ENCODE measurements at places on chromosomes 5 and 9. TPM values are rescaled to one million over a fixed set of nuclear protein-coding genes. Genes with fewer than 3 reads are reported as not detected.

The CARD6 gene
- 6.3 TPM for total RNA-seq

The TMEM174 gene
- not detected for total RNA-seq

The C5 gene
- total RNA-seq: 0.80 TPM

The SHISAL2B gene
- total RNA-seq: not detected

The CLTB gene
- total RNA-seq: 75.3 TPM

The TAF11L5 gene
- not detected for total RNA-seq

The CAMK4 gene
- 7.3 TPM for total RNA-seq

The RANBP6 gene
- 15.5 TPM for total RNA-seq

The NRARP gene
- total RNA-seq: 1.8 TPM

The ZNF883 gene
- total RNA-seq: 2.7 TPM

The SSNA1 gene
- 99.0 TPM for total RNA-seq

The PLPP7 gene
- total RNA-seq: 5.1 TPM

The SAPCD2 gene
- 5.0 TPM for total RNA-seq

The SPATA31E1 gene
- total RNA-seq: not detected

The MAMDC2 gene
- 2.6 TPM for total RNA-seq

The CEMIP2 gene
- 25.6 TPM for total RNA-seq

The PCDHA11 gene
- total RNA-seq: not detected

The OBP2B gene
- not detected for total RNA-seq

The TRIM36 gene
- 1.4 TPM for total RNA-seq

The MAML1 gene
- total RNA-seq: 38.7 TPM

The PCDHAC2 gene
- total RNA-seq: not detected

The SLC6A19 gene
- total RNA-seq: not detected

The TRPM6 gene
- total RNA-seq: not detected

The ELOVL7 gene
- not detected for total RNA-seq

The C5orf52 gene
- not detected for total RNA-seq

The KCTD16 gene
- total RNA-seq: 0.40 TPM

The PCDHGC4 gene
- 0.13 TPM for total RNA-seq

The MSH3 gene
- 11.2 TPM for total RNA-seq

The GRXCR2 gene
- not detected for total RNA-seq

The GABRA1 gene
- total RNA-seq: not detected

The MSMP gene
- total RNA-seq: not detected

The CATSPER3 gene
- not detected for total RNA-seq

The AGXT2 gene
- total RNA-seq: not detected

The LMBRD2 gene
- total RNA-seq: 7.0 TPM

The LURAP1L gene
- 57.2 TPM for total RNA-seq

The LCP2 gene
- under 0.01 TPM for total RNA-seq

The RHOBTB3 gene
- total RNA-seq: 117 TPM

The SETX gene
- 32.7 TPM for total RNA-seq

The SOX30 gene
- total RNA-seq: not detected

The RNF44 gene
- 11.5 TPM for total RNA-seq

The PCDHA4 gene
- total RNA-seq: not detected

The PCDHA1 gene
- not detected for total RNA-seq

The LCN15 gene
- total RNA-seq: not detected

The PDGFRB gene
- total RNA-seq: 136 TPM

The GAPVD1 gene
- total RNA-seq: 24.0 TPM

The SPINK7 gene
- not detected for total RNA-seq

Measured in epithelial cell of alveolus of lung (primary cell).